ENCODE measurements at places on chromosomes 11 and 22. TPM values are rescaled to one million over a fixed set of nuclear protein-coding genes. Genes with fewer than 3 reads are reported as not detected.

GRCh38 chr11:26028393-26028911, 303.5 kb upstream of the ANO3 start:
- DNase-seq, result no peak

GRCh38 chr22:37563153-37564081, 3.1 kb downstream of the CDC42EP1 start:
- no peak for DNase-seq

GRCh38 chr11:76783294-76783895, at the start of gene TSKU:
Gene TSKU, plus strand, starts transcription at chr11:76783356. Its CDS starts 12,261 bp downstream, at chr11:76795617.
- no peak for DNase-seq

DNA sequence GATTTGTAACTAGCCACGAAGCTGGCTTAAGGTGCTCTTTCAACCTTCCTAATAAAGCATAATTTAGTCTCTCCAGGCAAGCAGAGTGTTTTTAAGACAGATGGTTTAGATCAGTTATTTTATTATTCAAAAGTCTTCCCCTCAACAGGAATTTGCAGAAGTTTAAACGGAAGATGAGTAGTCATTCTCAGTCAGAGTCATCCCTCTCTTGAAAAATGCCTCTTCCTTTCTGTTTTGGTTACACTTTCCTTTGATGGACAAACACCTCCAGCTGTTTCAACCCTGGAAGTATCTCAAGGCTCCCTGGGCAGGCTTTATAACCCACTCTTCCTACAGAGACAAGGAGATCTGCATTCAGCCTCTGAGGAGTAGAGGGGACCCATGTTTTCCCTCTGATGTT, 60.3 kb upstream of the POU2AF2 start:
- DNase-seq, result no peak

DNA sequence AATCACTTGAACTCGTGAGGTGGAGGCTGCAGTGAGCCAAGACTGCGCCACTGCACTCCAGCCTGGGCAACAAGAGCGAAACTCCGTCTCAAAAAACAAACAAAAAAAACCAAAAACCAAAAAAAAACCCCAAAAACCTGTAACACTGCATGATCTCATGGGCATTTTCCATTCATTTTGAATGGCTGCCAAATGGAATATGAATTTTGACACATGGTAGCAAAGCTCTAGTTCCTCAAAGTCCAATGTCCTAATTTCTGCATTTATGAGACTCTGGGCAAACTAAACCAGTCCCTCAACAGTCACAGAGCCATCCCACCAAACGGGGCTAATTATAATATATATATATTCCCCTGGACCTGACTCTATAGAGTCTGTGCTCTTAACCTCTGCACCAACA, 61.8 kb downstream of the SGSM3 start:
- DNase-seq, result no peak

DNA sequence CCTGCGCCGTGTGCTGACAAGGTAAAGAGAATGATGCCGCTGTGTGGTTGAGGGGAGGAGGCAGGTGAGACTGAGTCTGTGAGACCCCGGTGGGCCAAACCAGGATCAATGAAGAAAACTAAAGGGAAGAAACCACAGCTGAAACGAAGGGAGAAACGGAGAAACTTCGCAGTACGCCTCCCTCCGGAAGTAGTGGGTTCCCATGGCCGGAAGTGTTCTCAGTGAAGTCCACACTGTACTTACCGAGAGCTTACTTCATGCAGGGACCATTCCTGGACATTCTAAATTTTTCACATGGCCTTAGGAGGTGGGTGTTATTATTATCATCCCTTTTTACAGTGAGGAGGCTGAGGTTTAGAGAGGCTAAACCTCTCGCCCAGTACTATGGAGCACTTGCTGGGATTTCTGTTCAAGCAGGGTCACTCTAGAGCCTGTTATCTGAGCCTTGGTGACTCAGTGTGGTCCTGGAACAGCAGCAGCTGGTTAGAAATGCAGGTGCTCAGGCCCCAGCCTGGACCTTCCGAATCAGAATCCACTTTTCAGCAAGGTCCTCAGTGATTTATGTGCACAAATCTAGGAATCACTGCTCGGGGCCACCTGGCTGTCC, 17.9 kb downstream of the CD5 start:
- DNase-seq, result peak; percentile 60

- DNase-seq, result peak; percentile 13
Measured at GRCh38 chr11:2579315-2580060, 120.3 kb downstream of the KCNQ1OT1 start.

DNA sequence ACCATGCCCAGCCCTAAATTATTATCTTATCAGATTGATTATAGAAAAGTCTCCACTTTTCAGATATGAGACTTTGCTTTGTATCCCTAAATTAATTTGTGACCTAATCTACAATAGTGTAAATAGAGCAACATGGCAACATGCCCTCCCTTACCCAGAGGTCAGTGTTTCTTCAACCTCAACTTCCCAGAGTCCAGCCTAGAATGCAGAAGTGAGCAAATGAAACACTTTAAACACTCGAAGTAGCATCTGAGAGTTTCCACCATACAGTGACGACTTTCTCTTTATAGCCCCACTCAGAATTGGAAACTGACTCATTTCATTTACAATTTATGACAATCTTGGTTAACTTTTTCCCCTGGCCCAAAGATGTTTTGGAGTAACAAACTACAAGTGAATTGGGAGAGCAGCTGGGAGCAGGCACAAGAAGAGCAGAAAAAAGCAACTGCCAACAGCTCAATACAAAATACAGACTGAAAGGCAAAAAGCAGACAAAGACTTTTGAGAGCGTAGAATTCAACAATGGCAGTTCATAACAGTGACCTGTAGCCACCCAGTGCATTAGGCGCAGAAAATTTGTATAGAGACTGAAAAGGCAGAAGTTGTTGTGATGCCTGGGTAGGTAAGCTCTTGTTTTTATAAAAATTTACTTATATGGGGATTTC, 10.1 kb upstream of the BLID start:
- no peak for DNase-seq

The FADS3 gene
- 11.5 TPM for total RNA-seq

The ARHGAP42 gene
- total RNA-seq, result 6.4 TPM

The PGA4 gene
- not detected for total RNA-seq

The TSSC4 gene
- 59.3 TPM for total RNA-seq
